ENCODE measurements at places on chromosomes 4 and X. TPM values are rescaled to one million over a fixed set of nuclear protein-coding genes. Genes with fewer than 3 reads are reported as not detected.

G3BP2 gene
- 139 TPM for total RNA-seq

HOPX gene
- 6.6 TPM for total RNA-seq

TEX11 gene
- not detected for total RNA-seq

MAGED4B gene
- total RNA-seq, result 0.46 TPM

ERAS gene
- total RNA-seq, result not detected

DNA sequence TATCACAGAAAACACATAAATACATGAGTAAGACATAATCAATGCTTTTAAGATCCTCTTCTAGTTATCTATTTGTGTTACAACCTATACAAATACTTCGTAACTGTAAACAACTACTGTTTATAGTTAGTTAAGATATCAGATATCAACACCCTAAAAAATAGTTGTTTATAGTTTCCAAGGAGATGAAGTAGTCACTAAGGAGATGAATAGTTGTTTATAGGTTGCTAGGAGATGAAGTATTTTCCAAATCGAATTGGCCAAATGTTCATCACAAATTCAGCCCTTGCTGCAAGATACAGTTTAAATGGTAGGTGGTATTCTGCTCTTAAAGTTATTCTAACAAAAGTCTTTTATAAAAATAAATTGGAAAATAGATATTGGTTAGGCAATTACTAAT lies 618.2 kb upstream of the PCDH10 start:
- H3K27me3 ChIP-seq, result no peaks in the 10 kb centered on the region
- no peak overlapping the region for H3K4me3 ChIP-seq
- DNase-seq, result no peak
- no peak overlapping the region for H3K27ac ChIP-seq
- H3K36me3 ChIP-seq, result no peaks in the 10 kb centered on the region

DNA sequence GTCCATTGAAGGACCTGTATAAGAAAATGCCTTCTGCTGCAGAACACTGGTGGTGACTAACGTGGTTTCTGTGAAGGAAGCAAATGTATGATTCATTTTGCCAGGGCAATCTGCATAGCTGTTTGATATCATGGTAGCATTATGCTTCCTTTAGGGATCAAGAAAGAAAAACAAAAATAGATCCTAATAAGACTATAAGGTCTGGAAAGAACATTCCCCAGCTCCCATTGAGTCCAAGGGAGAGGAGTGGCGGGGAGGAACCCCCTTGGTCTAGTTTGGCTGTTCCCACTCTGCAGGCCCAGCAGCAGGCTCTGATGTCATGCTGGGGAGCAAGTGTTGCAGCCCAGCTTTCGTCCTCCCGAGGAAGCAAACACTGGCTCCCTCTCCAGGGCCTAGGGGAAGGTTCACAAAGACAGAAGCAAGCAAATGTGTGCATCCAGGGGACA lies 154.5 kb upstream of the GALNT7 start:
- H3K36me3 ChIP-seq, result no peaks in the 10 kb centered on the region
- no peak overlapping the region for H3K27ac ChIP-seq
- no peaks in the 10 kb centered on the region for H3K27me3 ChIP-seq
- no peaks in the 10 kb centered on the region for H3K4me1 ChIP-seq

- DNase-seq, result no peak
- no peak overlapping the region for H3K4me3 ChIP-seq
- no peaks in the 10 kb centered on the region for H3K4me1 ChIP-seq
- no peaks in the 10 kb centered on the region for H3K27me3 ChIP-seq
- H3K36me3 ChIP-seq, result no peaks in the 10 kb centered on the region
- no peak overlapping the region for H3K27ac ChIP-seq
These were observed 5.0 kb upstream of the TMEM164 start for GRCh38 chrX:109997786-109998452.

- H3K27ac ChIP-seq, result no peak overlapping the region
- no peaks in the 10 kb centered on the region for H3K36me3 ChIP-seq
- no peaks in the 10 kb centered on the region for H3K4me1 ChIP-seq
- H3K4me3 ChIP-seq, result no peak overlapping the region
- no peaks in the 10 kb centered on the region for H3K27me3 ChIP-seq
These were observed 4.6 kb upstream of the ERCC6L start for GRCh38 chrX:72243472-72243871.

DNA sequence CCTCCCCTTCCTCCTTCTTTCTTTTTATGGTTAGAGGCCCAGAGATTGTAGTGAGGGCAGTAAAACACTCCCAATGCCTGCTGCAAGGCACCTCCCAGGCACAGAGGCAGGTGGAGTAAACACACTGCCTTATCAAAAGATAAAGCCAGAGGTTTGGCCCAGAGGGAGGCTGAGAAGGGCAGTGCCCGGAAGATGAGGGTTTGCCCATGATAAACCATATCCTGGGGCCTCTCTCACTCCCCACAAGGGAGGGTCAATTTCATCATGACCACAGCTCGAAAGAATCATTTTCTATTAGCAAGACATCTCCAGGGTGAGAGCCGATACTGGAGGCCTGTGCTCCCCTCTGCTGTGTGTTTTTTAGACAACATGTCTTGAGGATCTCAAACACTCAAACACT lies 98.5 kb upstream of the FAM9C start:
- H3K4me1 ChIP-seq, result no peaks in the 10 kb centered on the region
- DNase-seq, result no peak
- no peak overlapping the region for H3K4me3 ChIP-seq

DNA sequence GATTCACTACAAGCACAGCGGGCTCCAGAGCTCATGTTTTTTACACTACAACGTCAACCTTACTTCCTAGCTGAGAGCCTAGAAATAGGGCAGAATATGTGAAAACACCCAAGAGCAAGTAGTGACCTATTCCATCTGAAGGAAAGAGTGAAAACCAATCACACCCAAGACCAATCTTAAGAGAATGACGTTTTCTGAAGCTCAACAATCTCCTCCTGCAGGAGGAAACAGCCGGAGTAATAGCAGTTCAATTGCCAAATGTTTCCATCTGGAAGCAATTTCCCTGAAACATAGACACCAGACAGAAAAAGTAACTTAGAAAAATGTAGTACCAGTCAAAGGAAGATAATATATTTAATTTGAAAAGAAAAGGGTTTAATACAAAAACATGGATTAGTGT lies 142.4 kb downstream of the ANXA5 start:
- no peak for DNase-seq
- H3K36me3 ChIP-seq, result no peaks in the 10 kb centered on the region
- no peaks in the 10 kb centered on the region for H3K27me3 ChIP-seq
- no peaks in the 10 kb centered on the region for H3K4me1 ChIP-seq
- no peak overlapping the region for H3K4me3 ChIP-seq

DNA sequence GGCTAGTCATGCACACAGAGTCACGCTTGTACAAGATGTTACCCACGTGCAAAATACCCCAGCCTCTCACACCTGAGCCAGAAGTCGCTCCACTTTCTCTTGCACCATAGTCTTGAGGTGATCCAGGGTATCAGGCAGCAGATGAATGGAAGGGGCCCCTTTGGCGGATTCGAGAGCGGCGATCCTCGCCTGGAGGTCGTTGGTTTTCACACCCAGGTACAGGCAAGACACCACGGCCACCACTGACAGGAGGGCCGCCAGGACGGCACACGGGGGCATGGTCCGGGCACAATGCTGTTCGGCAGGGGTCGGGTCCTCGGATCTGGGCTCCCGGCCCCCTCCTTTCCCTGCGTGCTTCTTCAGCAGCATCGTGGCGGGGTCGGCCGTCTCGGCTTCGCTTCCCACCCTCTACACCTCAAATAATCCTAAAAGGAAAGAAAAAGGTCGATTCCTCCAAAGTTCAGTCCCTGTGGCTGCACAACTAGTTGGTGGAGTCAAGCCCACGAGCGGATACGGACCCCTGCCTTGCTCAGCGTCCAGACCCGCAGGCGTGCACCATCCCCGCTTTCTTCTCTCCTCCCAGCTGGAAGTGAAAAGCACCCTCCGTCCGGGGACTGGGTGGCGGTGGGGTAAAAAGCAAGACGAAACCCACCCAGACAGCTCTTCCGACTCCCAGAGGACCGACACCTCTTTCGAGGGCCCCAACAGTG lies 652 bp downstream of the COL25A1 start:
- peaks cover 10% of the 10 kb centered on the region for H3K27me3 ChIP-seq
- DNase-seq, result no peak
- H3K4me3 ChIP-seq, result peak overlapping the region; percentile 57
- H3K4me1 ChIP-seq, result peaks cover 17% of the 10 kb centered on the region
- H3K27ac ChIP-seq, result no peak overlapping the region

DNA sequence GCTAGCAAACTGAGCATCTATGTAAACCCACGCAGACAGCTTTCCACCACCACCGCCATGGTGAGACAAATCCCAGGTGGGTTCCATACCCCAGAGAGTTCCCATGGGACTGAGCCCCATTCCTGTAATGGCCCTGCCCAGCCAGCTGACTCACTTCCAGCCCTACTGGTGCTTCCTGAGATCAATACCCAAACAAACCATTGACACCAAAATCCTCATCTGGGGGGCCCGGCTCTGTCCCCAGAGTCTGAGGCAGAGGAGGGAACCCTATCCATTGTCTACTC lies 30.1 kb upstream of the JAKMIP1 start:
- DNase-seq, result no peak
- no peak overlapping the region for H3K27ac ChIP-seq
- H3K4me3 ChIP-seq, result no peak overlapping the region
- H3K27me3 ChIP-seq, result peaks cover 6% of the 10 kb centered on the region
- H3K4me1 ChIP-seq, result no peaks in the 10 kb centered on the region

GRCh38 chr4:134326866-134327265 lies 125.3 kb upstream of the PABPC4L start:
- H3K4me1 ChIP-seq, result no peaks in the 10 kb centered on the region
- H3K27me3 ChIP-seq, result no peaks in the 10 kb centered on the region
- H3K36me3 ChIP-seq, result no peaks in the 10 kb centered on the region
- H3K27ac ChIP-seq, result no peak overlapping the region
- no peak overlapping the region for H3K4me3 ChIP-seq
- no peak for DNase-seq

- no peak for DNase-seq
- peak overlapping the region; percentile 77 for H3K27ac ChIP-seq
- peaks cover 23% of the 10 kb centered on the region for H3K4me1 ChIP-seq
- H3K4me3 ChIP-seq, result peak overlapping the region; percentile 30
These were observed 7.9 kb downstream of the SPARCL1 start for GRCh38 chr4:87521319-87521718.

DNA sequence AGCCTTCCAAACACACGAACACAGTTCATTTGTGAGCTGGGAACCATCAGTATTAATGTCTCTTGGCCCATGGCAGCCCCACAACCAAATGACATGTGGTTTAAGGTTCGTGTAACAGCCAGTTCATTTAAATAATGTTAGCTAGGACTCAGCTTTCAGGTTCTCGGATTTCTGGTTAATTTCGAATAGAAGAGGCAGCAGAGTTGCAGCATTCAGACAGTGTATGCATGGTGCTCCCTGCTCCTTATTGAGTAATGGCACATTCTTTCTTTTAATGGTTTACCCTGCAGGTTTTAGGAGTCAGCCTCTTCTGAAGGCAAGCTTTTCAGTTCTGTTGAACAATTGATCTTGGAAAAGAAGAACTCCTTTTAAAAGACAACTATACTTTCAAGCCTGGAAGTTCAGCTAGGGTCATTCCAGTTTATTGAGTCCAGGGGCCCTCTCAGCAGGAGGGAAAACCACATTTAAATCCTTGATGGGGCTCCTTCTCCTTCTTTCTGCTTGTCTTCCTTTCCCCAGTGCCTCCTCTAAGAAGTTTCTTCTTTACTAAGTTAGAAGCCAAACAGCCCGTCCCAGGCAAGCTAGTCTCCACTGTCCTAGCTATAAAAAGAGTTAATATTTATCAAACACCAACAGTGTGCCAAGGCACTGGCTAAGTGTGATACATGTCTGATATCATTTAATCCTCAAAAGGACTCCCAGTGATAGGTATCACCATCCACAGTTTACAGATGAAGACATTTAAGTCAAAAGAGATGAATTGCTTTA lies 5.0 kb upstream of the RNF175 start:
- H3K27ac ChIP-seq, result no peak overlapping the region
- no peak overlapping the region for H3K4me3 ChIP-seq
- no peaks in the 10 kb centered on the region for H3K36me3 ChIP-seq
- no peaks in the 10 kb centered on the region for H3K27me3 ChIP-seq
- no peaks in the 10 kb centered on the region for H3K4me1 ChIP-seq
- DNase-seq, result no peak

DNA sequence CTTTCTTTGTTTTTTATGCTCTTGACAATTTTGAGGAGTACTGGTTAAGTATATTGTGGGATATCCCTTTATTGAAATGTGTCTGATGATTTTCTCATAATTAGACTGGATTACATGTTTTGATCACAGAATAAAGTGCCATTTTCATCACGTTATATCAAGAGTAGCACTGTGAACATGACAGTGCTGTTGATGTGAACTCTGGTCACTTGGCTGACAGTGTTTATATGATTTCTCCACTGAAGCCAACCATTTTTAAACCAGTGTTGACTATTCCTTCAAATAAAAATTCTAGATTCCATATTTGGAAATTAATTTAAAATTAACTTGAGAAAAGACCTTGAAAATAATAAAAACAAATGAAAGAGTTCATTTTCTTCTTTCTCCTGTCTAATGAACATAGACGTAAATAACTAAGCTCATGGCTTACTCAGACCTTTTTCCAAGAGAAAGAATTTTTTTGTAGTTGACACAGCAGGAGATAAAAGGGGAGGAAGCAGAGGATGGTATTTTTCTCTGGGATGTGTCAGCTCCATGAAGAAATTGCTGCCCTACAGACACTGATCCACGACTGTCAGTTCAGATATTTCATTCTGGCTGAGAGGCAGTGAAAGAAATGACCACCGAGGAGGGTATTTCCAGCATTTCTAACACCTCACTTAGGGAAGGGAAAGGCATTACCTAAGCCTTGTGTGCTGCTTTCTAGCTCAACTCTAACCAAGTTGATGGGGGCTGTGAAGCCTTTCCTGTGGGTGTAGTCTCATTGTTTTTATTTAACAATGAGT lies 150.9 kb upstream of the ANK2 start:
- no peaks in the 10 kb centered on the region for H3K27me3 ChIP-seq
- no peak for DNase-seq
- H3K36me3 ChIP-seq, result no peaks in the 10 kb centered on the region

- H3K4me1 ChIP-seq, result no peaks in the 10 kb centered on the region
- H3K4me3 ChIP-seq, result no peak overlapping the region
- H3K27me3 ChIP-seq, result no peaks in the 10 kb centered on the region
- no peak overlapping the region for H3K27ac ChIP-seq
These were observed 87.9 kb upstream of the PACRGL start for GRCh38 chr4:20612313-20612712.

- H3K36me3 ChIP-seq, result no peaks in the 10 kb centered on the region
- H3K4me1 ChIP-seq, result no peaks in the 10 kb centered on the region
- DNase-seq, result no peak
- H3K4me3 ChIP-seq, result peak overlapping the region; percentile 43
- H3K27ac ChIP-seq, result peak overlapping the region; percentile 33
These were observed 756 bp downstream of the PABPC5 start for GRCh38 chrX:91435395-91435794.

GRCh38 chr4:151558496-151559113 lies 149.6 kb downstream of the FHIP1A start:
- H3K36me3 ChIP-seq, result no peaks in the 10 kb centered on the region
- H3K27me3 ChIP-seq, result no peaks in the 10 kb centered on the region
- peaks cover 17% of the 10 kb centered on the region for H3K4me1 ChIP-seq
- no peak overlapping the region for H3K27ac ChIP-seq
- DNase-seq, result no peak

DNA sequence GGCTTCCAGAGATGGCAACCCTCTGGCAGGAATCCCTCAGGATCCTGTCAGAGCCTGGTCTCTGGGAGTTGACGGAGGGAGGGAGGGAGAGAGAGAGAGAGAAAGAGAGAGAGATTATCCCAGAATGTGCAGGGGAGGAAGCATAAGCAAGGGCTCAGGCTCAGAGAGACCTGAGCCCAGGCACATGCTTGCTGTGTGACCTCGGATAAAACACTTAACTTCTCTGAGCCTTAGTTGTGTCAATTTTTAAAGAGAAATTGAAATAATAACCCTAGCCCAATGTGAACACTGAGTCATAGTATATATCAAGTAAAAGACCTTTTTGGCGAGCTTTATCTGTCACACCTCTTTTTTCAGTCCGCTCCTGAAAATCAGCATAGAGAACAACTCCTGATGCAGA lies 473 bp upstream of the USP51 start:
- H3K4me3 ChIP-seq, result peak overlapping the region; percentile 71
- H3K27ac ChIP-seq, result peak overlapping the region; percentile 84
- no peaks in the 10 kb centered on the region for H3K36me3 ChIP-seq
- H3K27me3 ChIP-seq, result no peaks in the 10 kb centered on the region
- no peak for DNase-seq
- H3K4me1 ChIP-seq, result no peaks in the 10 kb centered on the region
